ENCODE measurements at places on chromosomes 4 and X. TPM values are rescaled to one million over a fixed set of nuclear protein-coding genes. Genes with fewer than 3 reads are reported as not detected.

Gene NDUFA1
- total RNA-seq, result 183 TPM

DNA sequence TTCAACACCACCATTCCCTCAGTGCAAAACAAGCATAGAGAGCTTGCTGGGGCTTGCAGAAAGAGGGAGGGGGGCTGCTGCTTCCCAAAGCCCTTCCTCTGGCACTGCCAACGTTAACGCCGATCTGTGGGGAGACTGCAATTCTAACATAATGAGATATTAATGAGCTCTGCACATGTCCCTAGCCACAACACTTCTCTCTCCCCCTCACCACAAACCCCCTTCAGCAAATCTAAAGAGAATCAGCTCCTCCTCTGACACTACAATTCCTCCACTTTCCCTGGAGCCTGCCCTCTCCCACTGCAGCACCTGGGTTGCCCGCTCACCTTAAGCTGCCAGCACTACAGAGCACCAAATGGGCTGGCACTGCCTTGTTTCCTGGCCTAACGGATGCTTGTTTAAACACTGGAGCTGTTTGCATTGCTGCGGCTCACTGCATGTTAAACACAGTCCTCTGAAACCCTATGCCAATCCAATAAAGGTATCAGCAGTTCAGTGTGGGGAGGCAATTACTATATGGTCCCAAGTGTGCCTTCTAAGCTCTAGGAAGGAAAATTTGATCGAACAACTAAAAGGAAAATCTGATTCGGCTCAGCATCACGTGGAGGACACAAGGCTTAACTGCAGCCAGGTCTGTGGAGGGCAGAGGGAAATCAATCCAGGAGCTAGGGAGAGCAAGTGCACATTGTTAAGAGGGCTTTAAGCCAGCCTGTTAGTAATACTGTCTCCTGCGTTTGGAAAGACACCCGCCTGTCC, 232.4 kb downstream of the MAML3 start:
- peak; percentile 70 for DNase-seq

Gene OPHN1
- 15.6 TPM for total RNA-seq

GRCh38 chrX:23844502-23845138, 61.6 kb downstream of the SAT1 start:
- peak; percentile 47 for DNase-seq

Gene ARSD
- 8.4 TPM for total RNA-seq

DNA sequence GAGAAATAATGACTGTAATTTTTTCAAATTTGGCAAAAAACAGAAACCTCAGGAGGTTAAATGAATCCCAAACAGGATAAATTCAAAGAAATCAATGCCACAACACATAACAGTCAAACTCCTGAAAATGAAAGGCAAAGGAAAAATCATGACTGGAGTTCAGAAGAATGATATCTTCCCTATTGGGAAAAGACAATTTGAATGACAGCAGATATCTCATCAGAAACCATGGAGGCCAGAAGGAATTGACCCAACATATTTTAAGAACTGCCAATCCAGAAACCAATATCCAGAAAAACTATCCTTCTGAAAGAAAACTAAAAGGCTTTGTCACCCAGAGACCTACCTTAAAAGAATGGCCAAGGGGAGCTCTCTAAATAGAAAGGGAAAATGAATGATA, 40.1 kb upstream of the MAMLD1 start:
- DNase-seq, result no peak

DNA sequence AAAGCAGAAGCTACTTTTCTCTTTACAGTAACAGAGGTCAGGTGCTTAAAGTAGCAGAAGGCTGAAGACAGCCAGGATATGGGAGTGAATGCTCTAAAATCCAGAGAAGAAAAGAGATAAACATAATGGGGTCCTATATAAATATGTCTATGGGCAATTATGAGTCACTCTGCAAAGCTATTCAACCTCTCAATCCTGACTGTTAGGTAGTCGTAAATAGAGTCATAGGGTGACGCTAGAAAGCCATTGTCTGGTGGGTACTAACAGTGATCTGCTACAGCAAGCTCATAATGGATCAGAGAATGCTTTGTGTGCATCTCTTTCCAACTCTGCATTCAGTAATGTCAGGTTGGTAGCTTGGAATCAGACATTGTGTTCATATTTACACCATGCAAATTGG, 53.5 kb upstream of the PDE5A start:
- DNase-seq, result no peak

Gene ITIH6
- total RNA-seq, result 0.22 TPM

GRCh38 chr4:133156096-133156495, 7.0 kb downstream of the PCDH10 start:
- DNase-seq, result peak; percentile 8

DNA sequence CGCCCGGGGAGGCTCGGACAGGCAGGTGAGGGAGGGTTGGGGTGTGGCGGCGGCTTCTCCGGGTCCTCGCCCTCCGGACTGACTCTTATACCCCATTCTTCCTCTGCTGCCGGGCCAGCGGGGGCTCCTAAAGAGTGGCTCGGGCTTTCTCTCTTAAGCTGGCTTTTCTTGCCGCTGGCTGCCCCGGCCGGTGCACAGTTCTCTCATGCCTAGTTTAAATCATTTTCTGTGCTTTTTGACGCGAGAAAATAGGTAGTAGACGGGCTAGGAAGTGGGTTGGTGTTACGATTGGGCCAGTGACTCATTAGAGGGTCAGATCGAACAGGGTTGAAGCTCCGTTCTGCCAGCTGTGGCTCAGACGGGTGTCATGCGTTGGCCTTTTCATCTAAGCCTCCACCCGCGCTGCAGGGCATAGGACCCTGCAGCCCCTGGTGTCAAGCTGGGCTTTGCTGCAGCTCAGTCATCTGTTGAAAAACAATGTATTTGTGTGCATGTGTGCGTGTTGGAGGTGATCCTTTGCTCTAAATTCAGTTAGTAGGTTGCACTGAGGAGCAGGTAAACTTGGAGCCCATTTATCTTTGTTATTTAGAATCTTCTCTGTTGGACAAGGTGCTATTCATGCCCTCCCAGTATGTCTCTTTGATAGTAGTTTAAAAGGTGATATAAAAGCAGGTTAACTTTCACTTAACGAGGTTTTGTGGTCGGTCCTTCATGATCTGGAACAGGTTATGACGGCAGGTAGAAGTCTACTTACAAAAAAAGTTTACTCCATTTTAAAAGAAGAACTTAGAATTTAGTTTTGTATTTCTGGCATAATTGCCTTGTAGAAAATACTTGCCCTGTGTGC, 802 bp downstream of the BMP2K start:
- DNase-seq, result peak; percentile 49

DNA sequence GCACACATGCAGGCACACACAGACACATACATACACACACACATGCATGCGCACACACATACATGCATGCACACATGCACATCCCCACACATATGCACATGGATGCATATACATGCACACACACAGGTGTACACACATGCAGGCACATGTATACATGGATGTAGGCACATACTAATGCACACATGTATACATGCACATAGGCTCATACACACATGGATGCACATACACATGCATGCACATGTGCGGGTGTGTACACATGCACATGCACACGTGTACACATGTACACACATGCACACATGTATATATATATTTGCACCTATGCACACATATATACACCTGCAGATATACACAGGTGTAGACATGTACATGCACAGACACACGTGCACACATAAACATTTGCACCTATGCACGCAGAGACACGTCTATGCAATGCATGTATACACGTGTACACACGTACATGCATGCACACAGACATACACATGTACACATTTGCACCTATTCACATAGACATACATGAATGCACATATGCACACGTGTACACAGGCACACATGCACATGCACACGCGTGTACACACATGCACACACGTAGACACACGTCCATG, 4.0 kb downstream of the PLCXD1 start:
- DNase-seq, result no peak

DNA sequence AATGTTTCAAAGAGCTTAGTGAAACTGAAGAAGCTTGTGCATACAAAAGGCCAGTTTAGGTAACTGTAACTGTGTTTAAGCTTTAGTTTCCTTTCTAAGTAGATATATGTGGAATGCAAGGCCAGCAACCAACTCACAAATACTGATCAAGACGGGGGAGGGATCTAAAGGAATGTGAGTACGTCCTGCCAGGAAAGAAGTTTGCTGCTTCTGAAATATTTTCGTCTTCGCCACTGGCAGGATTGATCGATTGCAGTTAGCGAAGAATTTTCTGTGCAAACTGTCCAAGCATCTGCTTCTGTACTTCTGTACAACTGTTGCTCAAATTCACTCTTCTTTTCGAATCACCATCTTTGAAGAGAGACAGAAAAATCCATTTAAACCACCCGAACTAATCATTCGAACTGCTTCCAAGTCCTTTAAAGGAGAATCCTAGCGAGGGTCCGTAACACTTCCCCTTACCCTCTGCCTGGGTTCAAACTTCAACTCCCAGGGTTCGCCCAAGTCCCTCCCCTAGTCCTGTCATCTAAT, 373 bp upstream of the INTS6L start:
- DNase-seq, result peak; percentile 83

DNA sequence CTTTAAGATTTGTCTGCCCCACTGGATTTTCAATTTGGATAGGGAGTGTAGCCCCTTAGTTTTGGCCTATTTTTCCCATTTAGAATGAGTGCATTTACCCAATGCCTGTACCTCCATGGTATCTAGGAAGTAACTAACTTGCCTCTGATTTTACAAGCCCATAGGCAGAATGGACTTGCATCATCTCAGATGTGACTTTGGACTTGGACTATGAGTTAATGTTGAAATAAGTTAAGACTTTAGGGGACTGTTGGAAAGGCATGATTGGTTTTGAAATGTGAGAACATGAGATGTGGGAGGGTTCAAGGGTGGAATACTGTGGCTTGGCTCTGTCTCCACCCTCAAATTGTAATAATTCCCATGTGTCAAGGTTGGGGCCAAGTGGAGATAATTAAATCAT, 2480.2 kb downstream of the PCDH7 start:
- DNase-seq, result peak; percentile 7

GRCh38 chrX:77595848-77596247, 148.7 kb downstream of the FGF16 start:
- DNase-seq, result no peak

DNA sequence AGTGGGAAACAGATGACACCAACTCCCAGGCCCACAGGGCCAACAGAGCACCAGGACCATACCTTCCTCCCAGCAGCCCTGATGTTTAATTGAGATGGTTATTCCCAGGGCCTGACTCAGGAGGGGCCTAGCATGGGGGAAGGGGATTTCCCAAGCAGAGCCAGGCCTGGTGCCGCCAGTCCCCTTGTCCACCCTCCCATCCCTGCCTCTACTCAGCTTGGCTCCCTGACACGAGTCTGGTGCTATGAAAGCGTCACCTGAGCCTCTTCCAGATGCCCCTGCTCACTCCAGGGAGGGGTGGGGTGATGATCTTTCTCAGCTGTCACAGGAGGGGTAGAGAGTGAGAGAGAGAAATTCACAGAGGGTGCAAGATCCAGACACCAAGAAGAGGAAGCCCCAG, 72.7 kb downstream of the EFNB1 start:
- peak; percentile 45 for DNase-seq

DNA sequence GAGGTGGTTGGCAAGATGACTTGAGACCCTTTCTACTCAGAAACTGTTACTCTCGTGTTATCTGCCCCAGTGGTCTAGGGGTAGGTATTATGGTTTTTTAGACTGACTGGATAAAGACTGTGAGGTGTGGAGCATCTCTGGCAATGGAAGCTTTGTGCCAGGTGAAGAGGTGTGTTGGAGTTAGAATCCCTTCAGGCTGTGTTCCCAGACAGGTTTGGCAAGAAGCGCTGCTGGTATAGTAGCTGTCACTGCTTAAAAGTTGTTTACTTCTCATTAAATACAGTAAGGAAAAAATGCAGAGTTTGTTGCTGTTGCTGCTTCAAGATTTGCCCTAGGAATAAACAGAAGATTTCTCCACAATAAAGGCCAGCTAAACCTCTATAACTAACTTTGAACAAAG, 35.3 kb downstream of the AREG start:
- no peak for DNase-seq

DNA sequence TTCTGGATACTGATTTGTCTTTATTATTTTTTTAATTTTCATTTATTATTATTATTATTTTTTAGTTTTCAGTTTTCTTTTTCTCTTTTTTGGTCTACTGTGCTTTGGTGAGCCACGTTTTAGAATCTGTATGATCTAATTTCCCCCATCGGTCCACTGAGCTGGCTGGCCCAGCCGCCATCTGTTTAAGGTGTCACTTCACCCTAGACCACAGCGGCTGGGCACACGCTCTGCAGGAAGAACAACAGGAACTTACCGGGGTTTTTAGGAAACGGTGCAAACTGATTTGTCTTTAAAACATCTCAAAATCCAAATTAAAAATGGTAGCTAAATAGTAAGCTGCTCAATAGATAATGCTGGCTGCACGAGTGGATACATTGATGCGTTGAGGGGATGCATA, 48.8 kb upstream of the AMOT start:
- DNase-seq, result no peak

DNA sequence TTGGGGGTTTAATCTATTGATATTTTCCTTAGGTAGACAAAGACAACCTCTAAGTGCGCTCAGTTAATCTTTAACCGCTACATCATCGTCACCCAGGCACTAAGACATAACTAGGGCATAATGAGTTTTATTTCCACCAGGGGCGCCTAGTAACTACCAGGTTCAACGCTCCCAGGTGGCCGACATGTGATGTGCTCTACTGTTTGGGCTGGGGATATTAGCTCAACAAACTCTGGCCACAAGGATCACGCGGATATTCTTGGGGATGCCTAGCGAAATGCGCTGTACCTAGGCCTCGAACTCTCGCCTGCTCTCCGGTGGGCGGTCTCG, 915 bp upstream of the RAB33B start:
- DNase-seq, result no peak

DNA sequence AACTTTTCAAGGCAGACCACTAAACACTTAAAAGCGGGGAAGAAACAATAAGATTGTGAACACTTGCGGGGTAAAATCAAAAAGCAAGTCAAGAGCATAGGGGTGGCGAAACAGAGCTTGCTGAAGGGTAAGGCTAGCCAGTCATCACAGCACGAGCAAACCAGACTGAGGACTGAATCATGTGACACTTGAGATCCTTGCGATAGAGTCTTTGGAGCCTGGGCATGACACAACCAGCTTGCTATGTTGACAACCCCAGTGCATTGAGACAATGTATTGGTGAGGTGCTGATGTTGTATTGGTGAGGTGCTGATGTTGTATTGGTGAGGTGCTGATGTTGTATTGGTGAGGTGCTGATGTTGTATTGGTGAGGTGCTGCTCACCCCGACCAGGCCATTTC, 72.3 kb downstream of the SLIT2 start:
- no peak for DNase-seq

GRCh38 chr4:89889289-89889688, 5.4 kb upstream of the MMRN1 start:
- DNase-seq, result peak; percentile 22

DNA sequence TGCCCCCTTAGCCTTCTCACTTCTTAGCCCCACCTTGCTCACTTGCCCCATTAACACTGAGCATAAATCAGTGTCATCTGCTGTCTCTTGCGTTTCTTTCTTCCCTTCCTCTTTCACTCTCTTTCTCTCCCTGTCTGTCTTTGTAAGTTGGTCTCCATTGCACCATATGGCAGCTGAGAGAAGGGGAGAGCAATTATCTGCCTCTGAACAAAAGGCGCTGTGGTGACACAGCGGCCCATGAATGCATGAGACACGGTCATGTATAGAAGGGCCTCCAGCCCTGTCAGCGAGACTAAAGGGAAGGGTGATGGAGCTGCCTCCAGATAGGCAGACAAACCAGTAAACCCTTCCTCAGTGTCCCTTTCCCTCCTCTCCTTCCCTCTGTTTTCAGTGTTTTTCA, 88.8 kb upstream of the PCDH18 start:
- no peak for DNase-seq

GRCh38 chrX:24515447-24515846, 50.4 kb downstream of the PDK3 start:
- DNase-seq, result peak; percentile 63
